Right kidney (tissue), 9 donors: ENCODE measurements at places on chromosomes 5 and 9.

GRCh38 chr9:130713286-130713960 is 19.8 kb downstream of the EXOSC2 start:
- no peak for DNase-seq

- DNase-seq: peak; percentile 72
These were observed 469 bp upstream of the FIBCD1 start for GRCh38 chr9:130939405-130940026.

- peak; percentile 64 for DNase-seq
These were observed 5.5 kb downstream of the NSMF start for GRCh38 chr9:137453643-137454081.

DNA sequence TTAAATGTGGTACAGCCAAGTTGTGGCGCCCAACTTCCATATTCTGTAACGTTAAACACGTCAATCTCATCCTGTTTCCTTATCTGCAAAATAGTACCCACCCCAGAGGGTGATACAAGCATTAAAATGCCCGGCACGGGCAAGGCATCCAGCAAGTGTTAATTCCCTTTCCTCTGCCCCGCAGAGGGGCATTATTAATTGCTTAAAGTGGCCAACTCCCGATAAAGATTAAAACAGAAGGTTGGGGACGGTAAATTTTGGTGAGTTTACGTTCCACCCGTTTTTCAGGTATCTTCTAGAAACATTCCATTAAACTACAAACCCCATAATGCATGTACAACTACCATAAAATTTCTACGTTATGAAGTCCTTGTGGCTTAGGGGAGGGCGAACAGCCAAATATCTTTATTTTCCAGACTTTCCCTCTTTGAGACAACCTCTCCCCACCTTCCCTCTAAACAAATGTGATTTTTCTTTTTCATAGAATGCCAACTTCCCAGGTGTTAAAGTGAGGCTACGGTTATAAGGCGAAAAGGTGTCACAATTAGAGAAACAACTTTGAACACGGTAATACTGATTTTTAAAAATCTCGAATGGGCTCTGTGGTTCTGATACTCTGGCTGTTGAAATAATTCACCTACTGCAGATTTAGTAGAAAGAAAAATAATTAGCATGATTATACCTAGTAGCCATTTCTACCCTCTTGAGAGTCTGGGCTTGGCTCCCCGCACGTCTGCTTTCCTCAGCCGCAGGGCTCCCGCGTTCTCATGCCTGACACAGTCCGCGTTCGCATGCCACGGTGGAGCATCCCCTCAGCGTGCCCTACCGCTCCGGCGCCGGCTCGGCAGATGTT is 1.2 kb upstream of the GPBP1 start:
- peak; percentile 54 for DNase-seq

- peak; percentile 85 for DNase-seq
These were observed at the start of gene MARVELD2 for GRCh38 chr5:69414885-69415583. Gene MARVELD2, plus strand, starts transcription at chr5:69415116. Its CDS starts 4,270 bp downstream, at chr5:69419386.

GRCh38 chr9:91900797-91901177 is 49.2 kb downstream of the ROR2 start:
- no peak for DNase-seq

GRCh38 chr5:153903321-153903720 is 135.4 kb downstream of the FAM114A2 start:
- no peak for DNase-seq

DNA sequence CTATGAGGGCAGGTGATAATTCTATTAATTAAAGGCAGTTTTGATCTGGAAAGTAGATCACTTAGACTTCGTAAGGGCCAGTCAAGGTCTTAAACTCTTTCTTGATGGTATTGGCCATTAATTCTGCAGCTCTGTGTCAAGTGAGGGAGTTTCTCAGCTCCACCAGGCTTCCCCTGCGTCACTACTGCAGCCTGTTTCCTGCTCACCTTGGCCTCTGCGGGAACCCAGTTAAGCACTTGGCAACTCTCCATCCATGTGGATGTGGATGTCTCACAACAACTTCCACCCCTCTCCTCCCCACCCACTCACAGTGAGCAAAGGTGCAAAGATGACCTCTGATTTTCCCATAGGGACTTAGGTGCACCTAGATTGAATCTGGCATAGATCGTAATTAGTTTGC is 191.6 kb downstream of the PLK2 start:
- DNase-seq: no peak

DNA sequence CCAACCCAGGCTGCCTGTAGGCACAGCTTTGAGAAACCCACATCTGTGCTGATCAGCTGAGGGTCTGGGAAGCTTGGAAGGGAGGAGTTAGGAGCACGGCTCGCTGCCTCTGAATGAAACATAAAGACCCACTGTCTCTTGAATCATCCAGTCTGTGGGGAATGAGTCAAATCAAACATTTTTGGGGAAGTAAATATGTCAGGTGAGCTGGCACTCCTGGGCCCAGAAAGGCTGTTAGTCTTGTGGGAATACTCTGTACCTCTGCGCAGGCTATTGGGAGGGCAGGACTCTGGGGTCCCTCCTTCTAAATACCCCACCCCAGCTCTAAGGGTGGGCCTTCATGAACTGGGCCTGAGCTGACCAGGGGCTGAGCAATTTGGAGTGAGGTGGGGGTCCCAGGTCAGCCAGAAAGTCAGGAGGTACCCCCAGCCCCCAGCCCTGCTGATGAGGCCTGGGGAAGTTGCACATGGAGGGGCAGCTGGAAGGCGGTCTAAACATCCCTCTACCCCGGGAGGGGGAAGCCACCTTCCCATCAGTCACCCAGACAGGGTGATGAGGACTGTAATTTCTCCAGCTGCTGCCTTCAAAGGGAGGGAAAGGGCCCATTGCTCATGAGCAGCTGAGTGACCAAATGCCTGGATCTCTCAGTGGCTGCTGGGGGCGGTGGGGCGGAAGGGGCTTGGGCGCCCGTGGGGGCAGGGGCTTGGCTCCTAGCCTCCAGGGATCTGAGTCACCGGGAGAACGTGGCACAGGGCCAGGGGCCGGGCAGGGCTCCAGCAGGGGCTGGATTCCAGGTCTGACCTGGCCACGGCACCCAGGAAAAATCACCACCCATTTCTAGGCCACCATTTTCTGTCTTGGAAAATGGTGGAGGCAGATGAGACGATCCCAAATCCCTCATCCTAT is 10.8 kb downstream of the FIBCD1 start:
- DNase-seq: no peak

DNA sequence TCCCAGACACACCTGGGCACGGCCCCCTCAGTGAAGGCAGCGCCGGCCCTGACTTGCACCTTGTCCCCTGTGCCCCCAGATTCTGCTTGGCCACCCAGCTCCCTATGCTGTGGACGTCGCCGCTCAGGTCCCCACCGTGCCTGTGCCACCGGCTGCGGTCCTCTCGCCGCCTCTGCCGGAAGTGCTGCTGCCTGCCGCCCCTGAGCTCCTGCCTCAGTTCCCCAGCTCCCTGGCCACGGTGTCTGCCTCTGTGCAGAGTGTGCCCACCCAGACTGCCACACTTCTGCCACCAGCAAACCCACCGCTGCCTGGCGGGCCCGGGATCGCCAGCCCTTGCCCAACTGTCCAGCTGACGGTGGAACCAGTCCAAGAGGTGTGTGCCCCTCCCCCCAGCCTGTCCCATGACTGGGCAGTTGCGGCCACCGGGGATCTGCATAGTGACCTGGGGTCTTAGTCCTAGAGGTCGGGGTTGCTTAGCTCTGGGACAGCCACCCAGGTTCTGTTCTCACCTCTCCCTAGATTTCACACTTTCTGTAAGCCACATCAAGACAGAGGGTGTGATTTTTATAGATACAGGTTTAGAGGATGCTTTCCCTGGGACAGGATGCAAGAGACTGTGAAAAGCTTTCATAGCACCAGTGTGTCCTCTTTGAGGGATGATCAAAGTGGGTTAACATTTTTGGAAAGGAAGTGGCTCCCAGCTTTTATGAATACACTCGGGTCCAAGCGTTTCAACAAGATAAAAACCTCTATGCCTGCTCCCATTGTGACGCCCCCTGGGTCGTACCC is 78.0 kb downstream of the WNK2 start:
- no peak for DNase-seq

- DNase-seq: peak; percentile 9
These were observed 435.1 kb upstream of the CDH9 start for GRCh38 chr5:27473307-27474046.

DNA sequence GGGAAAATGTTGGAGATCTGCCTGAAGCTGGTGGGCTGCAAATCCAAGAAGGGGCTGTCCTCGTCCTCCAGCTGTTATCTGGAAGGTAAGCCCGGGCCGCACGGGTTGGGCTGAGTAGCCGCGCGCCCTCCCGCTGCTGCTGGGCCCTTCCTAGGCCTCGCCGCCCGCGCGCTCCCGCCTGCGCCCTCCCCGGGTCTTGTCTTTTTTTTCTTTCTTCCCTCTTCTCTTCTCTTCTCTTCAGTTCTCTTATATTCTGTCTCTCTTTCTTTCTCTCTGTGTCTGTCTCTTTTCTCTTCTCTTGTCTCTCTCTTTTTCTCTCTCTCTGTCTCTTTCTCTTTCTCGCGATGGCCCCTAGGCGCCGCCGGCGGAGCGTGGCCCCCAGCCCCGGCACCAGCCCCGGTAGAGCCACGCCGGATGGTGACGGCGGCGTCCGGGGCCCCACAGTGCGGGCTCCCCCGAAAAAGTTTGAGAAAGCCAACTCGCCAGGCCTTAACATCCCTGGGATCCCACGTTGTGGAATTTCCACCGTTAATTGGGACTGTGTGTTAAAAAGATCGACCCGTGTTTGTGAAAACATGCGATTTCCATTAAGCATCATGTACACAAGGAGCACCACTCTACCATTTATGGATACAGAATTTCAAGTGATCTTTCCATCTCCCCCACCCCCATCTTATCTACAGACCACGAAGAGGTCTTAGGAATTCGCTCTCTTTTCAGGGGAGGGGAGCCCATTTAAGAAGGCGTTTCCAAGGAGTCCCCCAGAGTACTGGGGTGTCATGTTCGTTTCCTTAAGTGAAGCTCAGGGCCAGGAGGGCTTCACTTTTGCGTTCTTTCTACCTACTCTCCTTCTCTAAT is 616 bp downstream of the ABL1 start:
- DNase-seq: peak; percentile 92

- no peak for DNase-seq
These were observed 1058.7 kb upstream of the WWC1 start for GRCh38 chr5:167232675-167233311.
